ENCODE measurements at places on chromosomes 2 and 18. TPM values are rescaled to one million over a fixed set of nuclear protein-coding genes. Genes with fewer than 3 reads are reported as not detected.

DNA sequence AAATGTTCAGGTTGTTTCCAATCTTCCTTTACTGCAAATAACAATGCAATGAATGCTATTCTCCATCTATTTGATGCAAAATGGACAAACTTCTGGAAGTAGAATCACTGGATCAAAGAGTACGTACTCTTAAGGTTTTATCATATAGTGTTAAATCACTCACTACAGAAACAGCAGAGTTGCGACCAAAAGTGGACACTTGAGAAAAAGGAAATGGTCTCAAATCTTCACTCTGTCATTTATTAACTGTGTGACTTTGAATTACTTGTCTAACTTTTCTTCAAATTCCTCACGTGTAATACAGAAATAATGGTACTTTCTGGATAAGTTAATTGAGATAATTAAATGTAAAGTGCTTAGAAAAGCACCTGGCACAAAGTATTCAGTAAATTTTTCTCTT lies 78.1 kb downstream of the CERKL start:
- DNase-seq, result no peak

- no peak for DNase-seq
Measured at GRCh38 chr2:108935271-108935741, 53.7 kb downstream of the EDAR start.

DNA sequence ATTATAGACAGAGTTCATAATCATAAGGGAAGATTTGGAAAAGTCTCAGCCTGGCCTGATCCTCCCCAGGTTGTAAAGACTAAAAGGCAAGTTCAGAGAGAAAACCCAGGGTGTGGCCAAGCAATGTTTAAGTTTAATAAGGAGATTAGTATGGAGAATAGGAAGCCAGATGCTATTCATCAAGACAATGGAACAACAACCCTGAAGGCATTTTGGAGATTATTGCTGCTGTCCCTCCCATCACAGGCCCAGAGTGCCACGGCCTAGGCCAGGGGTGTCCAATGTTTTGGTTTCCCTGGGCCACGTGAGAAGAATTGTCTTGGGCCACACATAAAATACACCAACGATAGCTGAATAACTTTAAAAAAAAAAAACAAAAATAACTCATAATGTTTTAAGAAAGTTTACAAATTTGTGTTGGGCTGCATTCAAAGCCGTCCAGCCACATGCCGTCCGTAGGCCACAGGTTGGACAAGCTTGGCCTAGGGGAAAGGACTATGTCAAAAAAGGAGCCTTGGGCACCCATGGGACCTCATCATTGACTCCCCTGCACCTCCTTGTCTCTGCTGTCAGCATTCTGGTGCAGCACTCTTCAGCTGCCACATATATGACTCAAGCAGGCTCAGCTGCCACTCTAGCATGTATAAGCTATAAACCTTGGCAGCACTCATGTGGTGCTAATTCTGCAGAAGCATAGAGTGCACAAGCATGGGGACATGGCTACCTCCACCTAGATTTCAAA lies 20.8 kb downstream of the DPP4 start:
- no peak for DNase-seq

DNA sequence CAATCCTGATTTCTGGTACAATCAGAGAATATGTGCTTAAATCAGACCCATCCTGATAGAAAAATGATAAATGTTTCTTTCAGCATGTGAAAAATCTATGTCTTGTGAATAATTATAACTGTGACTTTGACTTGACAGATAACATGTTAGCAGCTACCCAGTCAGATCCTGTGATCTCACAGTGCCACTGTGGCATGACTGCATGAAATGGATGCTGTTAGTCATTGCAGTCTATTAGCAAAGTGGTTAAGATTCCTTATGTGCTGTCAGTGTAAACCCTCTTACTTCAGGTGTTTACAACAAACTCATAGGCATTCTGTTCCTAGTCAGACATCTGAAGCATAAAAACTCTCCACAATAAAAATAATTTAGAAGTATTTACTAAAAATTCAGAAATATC lies 244.6 kb upstream of the RND3 start:
- DNase-seq, result no peak

GRCh38 chr18:79643054-79643984 lies 36.3 kb upstream of the CTDP1 start:
- DNase-seq, result no peak

GRCh38 chr2:155866477-155866876 lies 466.0 kb downstream of the NR4A2 start:
- DNase-seq, result no peak

DNA sequence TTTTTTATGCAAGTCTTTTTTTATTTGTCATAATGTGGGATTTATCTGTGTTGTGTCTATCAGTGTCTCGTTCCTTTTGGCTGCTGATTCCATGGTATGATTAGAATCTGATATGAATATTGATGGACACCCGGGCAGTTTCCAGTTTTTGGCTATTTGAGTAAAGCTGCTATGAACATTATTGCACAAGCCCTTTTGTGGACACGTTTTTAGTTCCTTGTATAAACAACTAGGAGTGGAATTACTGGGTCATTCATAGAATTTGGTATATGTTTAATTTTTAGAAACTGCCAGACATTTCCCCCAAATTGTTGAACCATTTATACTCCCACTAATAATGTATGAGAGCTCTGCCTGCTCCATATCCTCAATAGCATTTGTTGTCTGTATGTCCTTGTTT lies 26.6 kb downstream of the HK2 start:
- no peak for DNase-seq

- no peak for DNase-seq
Measured at GRCh38 chr2:8806885-8807704, 30.3 kb downstream of the KIDINS220 start.

DNA sequence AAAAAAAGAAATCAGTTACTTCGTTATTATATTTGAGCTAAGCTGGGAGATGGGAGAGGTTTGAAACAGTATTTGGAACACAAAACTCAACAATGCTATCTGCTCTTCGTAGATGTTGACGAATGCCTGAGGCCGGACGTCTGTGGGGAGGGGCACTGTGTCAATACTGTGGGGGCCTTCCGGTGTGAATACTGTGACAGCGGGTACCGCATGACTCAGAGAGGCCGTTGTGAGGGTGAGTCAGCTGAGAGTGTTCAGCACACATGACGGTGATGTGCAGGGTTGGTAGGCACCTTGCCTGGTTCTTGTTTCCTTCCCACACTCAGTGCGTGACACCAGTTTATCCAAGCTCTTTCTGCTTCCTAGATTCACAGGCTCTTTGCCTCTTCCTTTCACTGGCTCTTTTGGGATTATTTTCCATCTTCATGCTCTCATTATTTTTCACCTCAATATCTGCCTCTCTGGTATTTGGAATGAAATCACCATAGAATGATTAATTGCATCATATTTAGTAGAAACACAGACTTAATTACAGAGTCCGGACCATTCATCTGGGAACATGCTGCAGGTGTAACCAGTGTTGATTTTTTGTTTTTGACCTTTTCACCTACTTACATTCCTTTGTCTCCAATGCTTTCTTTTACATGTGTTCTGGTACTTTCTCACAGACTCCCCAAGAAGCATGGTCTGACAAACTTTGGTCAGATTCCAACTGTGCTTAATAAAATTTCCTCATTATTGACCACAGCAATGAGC lies 200.6 kb upstream of the RASGRP3 start:
- no peak for DNase-seq

- DNase-seq, result no peak
Measured at GRCh38 chr2:209340522-209340921, 83.3 kb upstream of the MAP2 start.

GRCh38 chr2:181268174-181268867 lies 188.9 kb upstream of the ITGA4 start:
- no peak for DNase-seq

GRCh38 chr2:70873541-70873940 lies 37.9 kb upstream of the CD207 start:
- no peak for DNase-seq

GRCh38 chr2:780002-780401 lies 102.8 kb upstream of the TMEM18 start:
- no peak for DNase-seq

GRCh38 chr2:187566712-187567111 lies 12.5 kb upstream of the TFPI start:
- DNase-seq, result no peak

GRCh38 chr2:128628206-128628605 lies 309.5 kb upstream of the HS6ST1 start:
- no peak for DNase-seq

DNA sequence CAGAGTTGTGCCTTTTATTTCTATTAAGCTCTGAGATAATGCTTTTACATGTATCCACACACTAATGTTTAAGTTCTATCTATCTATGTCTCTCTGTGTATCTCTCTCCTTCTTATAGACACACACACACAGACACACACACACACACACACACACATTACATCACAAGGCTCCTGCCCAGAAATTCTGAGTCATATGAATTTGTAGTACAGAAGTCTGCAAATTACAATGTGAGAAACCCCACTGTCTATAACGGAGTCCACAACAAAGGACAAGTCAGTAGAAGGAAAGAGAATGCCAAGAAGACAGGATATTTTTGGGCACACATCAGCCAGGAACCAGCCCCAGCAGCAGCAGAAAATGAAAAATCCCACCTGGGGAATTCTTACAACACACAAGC lies 142.4 kb downstream of the EN1 start:
- DNase-seq, result no peak

DNA sequence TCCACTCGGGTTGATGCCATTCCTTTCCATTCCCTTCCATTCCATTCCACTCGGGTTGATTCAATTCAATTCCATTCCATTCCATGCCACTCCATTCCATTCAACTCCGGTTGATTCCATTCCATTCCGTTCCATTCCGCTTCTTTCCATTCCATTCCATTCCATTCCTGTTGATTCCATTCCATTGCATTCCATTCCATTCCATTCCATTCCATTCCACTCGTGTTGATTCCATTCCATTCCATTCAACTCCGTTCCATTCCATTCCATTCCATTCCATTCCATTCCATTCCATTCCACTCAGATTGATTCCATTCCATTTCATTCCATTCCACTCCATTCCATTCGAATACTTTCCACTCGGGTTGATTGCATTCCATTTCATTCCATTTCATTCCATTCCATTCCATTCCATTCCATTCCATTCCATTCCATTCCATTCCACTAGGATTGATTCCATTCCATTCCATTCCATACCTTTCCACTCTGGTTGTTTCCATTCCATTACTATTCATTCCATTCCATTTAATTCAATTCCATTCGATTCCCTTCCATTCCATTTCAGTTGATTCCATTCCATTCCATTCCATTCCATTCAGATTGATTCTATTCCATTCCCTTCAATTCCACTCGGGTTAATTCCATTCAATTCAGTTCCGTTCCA lies 1141.8 kb downstream of the RPIA start:
- DNase-seq, result no peak

DNA sequence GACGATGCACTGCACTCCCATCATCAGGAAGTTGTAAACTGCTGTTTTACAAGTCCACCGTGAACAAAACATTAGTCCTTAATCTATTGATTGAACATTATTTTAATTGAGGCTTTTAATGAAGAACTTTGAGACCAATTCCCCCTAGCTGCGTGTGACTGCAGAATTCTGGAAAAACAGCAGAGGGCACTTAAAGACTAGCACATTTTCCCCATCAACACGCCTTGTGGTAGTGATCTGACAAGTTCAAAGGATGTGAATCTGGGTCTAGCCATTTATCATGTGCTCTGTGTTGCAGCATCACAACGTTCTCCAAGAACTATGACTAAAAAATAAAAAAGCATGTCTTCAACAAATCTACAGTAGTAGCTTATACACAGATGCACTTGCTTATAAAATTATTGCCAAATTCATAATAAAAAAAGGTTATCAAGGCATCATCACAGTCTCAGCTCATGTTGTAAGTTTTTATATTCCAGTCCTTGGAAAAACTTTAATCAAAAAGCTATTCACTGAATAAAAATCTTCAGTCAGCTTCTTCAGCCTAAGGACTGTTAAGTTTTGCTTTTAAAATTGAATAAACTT lies 35.8 kb downstream of the SKOR2 start:
- DNase-seq, result peak; percentile 69

DNA sequence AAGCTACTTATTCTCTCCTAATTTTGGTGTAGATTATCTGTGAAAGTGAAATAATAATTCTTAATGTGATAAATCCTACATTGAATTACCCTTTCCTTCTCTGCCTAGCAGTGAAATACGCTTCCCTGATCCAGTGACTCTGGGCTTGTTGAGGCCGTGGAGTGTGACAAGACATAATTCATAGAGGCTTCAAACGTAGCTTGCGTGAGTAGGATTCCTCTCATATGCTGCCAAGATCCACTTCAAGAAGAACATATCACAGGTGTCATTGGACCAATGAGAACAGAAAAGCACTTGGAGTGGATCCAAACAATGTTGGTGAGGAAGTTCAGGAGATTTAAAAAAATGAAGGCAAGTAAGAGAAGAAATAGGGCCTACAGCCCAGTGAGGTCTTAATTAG lies 221.3 kb upstream of the TMEFF2 start:
- DNase-seq, result peak; percentile 19

DNA sequence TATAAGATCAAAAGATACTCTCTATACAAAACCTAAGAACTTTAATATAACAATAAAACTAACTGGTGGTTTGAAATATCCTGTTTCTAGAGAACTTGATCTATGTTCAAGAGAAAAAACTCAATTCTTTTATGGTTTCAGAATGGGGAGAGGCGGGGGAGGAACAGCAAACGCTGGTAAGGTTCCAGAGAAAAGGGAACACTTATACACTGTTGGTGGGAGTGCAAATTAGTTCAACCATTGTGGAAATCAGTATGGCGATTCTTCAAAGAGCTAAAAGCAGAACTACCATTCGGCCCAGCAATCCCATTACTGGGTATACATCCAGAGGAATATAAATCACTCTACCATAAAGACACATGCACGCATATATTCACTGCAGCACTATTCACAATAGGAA lies 17.2 kb downstream of the FAM98A start:
- no peak for DNase-seq

- no peak for DNase-seq
Measured at GRCh38 chr2:172481507-172482262, 54.3 kb downstream of the ITGA6 start.

The DNAJC5G gene
- not detected for total RNA-seq

The SAP130 gene
- 4.9 TPM for total RNA-seq

The SEC11C gene
- total RNA-seq, result 7.6 TPM

The STPG4 gene
- total RNA-seq, result not detected

The TACR1 gene
- total RNA-seq, result 0.39 TPM

The UGT1A1 gene
- 0.10 TPM for total RNA-seq

The TUBB8B gene
- total RNA-seq, result not detected

The CNGA3 gene
- total RNA-seq, result 0.10 TPM

The GAL3ST2 gene
- total RNA-seq, result 0.30 TPM

The NCKAP5 gene
- total RNA-seq, result 33.3 TPM

The COLEC12 gene
- total RNA-seq, result 58.1 TPM

The PTH2R gene
- total RNA-seq, result 0.10 TPM

The COL3A1 gene
- total RNA-seq, result 14,030 TPM

The SLC9A4 gene
- 1.3 TPM for total RNA-seq

The GGCX gene
- total RNA-seq, result 24.4 TPM

The CNTNAP5 gene
- total RNA-seq, result 0.10 TPM

The RNF103 gene
- total RNA-seq, result 27.7 TPM
